ENCODE measurements at places on chromosomes 6 and 20.

- DNase-seq, result no peak
These were observed 225 bp downstream of the MAP3K5 start for GRCh38 chr6:136792095-136792409.

GRCh38 chr6:135181333-135182070, 394 bp downstream of the MYB start:
- DNase-seq, result no peak

DNA sequence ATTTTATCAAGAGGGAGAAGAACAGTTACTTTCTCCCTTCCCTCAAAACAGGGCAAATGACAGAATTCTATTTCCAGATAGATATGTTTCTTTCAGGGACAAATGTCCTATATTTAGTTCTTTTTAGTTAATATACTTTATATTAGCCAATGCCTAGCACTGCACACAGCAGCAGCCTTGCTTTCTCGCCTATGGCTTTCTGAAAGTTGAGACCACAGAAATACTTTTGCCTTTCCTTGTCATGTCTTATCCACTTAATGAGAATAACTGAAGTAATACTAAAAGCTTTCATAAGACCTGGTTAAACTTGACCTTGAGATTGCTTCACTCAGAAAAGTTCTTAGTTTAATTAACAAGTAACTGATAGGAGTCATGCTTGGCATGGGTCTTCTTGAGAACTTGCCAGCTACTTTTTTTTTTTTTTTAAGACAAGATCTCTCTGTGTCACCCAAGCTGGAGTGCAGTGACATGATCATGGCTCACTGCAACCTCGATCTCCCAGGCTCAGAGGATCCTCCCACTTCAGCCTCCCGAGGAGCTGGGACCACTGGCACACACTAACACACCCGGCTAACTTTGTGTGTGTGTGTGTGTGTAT, 159.3 kb downstream of the CDKAL1 start:
- DNase-seq, result no peak

- no peak for DNase-seq
These were observed 671.5 kb downstream of the CBLN4 start for GRCh38 chr20:55333798-55334197.

GRCh38 chr6:148653138-148653776, 93.6 kb upstream of the UST start:
- no peak for DNase-seq

- no peak for DNase-seq
These were observed 48.7 kb upstream of the BMP2 start for GRCh38 chr20:6718662-6719368.

DNA sequence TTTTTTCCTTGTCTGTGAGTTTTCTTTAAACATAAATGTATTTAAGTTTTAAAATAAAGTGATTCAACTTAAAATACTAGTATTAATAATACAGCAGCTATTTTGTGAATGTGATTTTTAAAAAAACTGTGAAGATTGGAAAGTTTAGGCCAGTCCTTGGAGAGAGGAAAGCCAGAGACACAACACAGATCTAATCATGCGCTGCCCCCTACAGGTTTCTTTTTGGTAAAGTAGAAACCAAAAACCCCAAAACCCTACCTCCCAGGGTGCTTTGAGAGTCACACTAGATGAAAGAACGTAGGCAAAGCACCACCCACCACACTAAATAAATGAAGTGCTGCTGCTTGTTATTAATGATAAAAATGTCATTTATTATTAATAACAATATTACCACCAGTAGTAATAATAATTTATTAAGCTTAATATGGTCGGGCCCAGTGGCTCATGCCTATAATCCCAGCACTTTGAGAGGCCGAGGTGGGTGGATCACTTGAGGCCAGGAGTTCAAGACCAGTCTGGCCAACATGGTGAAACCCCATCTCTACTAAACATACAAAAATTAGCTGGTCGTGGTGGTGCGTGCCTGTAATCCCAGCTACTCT, 33.7 kb downstream of the SLC9A8 start:
- peak; percentile 42 for DNase-seq

DNA sequence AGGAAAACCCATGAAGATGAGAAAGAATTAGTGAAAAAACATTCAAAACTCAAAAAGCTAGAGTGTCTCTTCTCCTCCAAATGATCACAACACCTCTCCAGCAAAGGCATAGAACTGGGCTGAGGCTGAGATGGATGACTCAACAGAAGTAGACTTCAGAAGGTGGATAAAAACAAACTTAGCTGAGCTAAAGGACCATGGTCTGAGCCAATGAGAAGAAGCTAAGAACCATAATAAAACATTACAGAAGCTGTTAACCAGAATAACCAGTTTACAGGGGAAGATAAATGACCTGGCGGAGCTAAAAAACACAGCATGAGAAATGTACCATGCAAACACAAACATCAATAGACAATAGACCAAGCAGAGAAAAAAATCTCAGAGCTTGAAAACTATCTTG, 904.1 kb upstream of the MANEA start:
- DNase-seq, result no peak

- no peak for DNase-seq
These were observed 27.1 kb downstream of the TASP1 start for GRCh38 chr20:13611611-13612125.

- DNase-seq, result no peak
These were observed 41.5 kb upstream of the SRF start for GRCh38 chr6:43129434-43130194.

- DNase-seq, result no peak
These were observed 15.4 kb upstream of the SLC22A16 start for GRCh38 chr6:110491644-110492317.

GRCh38 chr20:60203451-60203850, 245.2 kb downstream of the CDH26 start:
- DNase-seq, result no peak

DNA sequence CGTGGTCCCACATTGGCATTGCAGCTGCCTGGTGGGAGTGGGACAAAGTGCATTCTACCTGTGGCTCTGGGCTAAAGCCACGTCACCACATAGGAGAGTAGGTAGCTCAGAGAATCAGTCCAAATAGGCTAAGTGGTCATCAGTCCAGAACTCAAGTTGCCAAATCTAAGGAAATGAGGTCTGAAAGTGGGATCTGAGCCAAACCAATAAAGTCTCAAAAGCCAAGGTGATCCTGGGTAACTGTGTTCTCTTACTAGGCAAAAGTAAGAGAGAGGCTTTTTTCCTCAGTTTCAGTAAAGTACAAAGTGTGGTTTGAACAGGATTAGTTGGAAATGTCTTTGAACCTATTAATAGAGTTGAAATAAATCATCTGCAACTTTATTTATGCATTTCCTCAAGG, 68.6 kb upstream of the CNKSR3 start:
- no peak for DNase-seq

DNA sequence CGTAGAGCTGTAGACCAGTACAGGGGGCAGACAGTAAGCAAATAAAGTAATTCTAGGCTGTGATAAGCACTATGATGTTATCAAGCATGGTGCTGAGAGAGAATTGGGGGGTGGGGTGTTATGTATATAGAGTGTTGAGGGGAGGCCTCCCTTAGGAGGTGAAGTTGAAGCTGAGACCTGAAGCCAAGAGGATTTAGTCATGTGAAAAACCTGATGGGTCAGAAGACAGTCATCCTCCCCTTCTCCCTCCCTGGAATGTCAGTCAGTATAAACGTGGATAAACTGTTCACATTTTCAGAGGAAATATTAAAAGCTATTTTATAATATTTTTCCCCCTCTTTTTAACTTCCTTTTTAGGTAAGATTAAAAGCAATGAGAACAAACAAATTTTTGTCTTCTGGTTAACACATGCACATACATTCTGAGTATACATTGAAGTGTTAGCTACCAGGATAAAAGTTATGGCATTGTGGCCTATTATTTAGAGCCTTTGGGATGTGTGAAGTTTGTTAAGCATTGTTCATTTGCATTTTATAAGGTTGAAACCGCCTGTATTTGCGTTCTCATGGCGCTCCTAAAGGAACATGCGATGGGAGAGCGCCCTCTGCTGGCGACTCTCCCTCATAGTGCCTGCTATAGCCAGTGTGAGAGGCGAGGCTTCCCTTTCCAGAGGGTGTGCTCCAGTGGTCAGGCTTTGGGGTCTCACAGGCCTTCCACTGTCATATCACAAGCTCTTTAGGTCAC, 35.4 kb upstream of the MAPK13 start:
- DNase-seq, result peak; percentile 90

DNA sequence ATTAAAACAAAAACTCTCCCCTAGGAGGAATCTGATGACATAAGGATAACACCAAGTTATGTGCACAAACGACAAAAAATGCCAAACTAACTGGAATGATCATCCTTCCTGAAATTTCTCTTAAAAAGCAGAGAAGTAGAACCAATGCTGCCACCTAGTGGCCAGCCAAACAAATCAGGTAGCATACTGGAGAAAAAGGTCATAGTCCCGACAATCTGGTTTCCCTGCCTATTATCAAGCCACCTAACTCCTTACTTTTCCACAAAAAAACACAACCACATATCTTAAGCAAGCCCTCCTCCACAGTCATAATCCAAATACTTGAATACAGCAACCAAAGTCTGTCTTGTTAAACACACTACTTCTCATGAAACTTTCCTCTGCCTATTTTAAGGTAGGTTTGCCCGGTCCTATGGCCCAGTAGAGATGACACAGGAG, 5.3 kb downstream of the OARD1 start:
- peak; percentile 71 for DNase-seq

DNA sequence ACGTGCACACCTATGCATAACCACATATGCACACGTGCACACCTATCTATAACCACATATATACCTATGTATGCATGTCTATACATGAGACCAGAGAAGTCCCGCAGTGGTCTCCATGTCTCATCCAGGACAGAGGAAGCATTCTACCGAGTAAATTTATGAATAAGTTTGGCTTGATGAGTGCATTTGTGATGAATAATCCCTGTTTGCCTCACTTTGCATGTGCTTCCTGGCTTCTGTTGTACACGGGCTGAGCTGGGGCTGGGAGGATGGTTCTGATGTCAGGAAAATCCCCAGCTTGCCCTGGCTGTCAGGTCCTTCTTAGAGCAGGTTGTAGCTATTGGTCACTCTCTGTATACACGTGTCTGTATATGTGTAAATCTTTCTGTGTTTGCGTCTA, 157.6 kb upstream of the RPS6KA2 start:
- no peak for DNase-seq

DNA sequence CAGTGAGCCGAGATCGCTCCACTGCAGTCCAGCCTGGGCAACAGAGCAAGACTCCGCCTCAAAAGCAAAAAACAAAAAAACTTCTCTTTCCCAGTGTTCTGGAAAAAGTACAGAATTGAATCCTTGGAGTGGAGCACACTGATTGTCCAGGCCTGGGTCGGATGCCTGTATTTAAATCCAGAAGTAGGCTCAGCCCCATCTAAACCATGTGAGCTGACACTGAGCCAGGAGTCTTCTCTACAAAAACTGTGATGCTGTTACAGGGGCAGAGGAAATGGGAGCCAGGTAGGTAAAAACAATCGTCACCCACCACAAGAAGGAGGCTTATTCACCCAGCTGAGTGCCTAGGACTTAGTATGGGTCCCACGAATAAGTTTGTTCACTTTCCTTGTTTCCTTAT, 43.0 kb upstream of the PTPN1 start:
- no peak for DNase-seq

GRCh38 chr20:7994809-7995208, 24.8 kb downstream of the TMX4 start:
- DNase-seq, result no peak

DNA sequence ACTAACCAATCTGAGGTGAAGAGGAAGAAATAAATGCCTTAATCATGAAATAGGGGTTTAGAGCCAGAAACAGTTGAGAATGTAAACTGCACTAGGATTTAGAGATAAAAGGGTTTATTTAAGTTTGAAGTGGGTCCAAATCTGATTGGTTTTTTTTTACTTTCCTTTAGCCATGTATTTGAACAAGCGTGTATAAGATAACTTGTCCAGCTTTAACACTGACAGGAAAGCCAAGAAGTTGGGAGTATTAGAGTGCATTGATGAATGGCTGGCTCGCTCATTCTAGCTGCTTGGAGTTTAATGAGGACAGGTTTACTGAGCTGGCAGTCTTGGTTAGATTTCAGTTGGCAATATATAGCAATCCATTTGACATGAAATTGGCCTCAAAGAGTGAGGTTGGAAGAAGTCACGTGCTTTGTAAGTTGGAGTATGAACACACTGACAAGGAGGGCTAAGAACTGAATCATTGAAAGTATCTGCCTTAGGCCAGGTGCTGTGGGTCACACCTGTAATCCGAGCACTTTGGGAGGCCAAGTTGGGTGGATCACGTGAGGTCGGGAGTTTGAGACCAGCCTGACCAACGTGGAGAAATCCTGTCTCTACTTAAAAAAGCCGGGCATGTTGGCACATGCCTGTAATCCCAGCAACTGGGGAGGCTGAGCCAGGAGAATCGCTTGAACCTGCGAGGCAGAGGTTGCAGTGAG, 13.7 kb downstream of the SRSF3 start:
- DNase-seq, result no peak

Data from omental fat pad (tissue), 4 donors.